Trophoblast cell (in vitro differentiated cells and primary cell): ENCODE measurements at places on chromosomes 1 and 21.

GRCh38 chr1:60133848-60134247, 60.3 kb upstream of the C1orf87 start:
- no peak for DNase-seq

DNA sequence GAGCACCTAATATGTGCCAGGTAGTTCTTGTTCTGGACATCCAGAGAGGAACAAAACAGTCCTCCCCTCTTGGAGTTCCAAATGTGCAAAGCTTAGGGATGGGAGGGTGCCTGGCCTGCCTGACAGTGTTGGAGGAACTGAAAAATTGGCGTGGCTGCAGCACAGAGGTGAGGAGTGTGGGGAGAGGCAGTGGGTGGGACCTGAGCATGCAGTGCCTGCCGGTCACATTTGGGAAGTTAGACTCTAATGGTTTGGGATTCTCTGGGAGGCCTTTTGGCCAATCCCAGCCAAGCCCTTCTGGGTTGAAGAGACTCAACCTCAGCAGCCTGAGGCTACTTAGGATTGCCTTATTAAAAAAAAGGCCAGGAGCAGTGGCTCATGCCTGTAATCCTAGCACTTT, 2.3 kb upstream of the TCEA3 start:
- DNase-seq = peak; percentile 51

- no peak for DNase-seq
These were observed 156.5 kb downstream of the CASZ1 start for GRCh38 chr1:10639775-10640578.

DNA sequence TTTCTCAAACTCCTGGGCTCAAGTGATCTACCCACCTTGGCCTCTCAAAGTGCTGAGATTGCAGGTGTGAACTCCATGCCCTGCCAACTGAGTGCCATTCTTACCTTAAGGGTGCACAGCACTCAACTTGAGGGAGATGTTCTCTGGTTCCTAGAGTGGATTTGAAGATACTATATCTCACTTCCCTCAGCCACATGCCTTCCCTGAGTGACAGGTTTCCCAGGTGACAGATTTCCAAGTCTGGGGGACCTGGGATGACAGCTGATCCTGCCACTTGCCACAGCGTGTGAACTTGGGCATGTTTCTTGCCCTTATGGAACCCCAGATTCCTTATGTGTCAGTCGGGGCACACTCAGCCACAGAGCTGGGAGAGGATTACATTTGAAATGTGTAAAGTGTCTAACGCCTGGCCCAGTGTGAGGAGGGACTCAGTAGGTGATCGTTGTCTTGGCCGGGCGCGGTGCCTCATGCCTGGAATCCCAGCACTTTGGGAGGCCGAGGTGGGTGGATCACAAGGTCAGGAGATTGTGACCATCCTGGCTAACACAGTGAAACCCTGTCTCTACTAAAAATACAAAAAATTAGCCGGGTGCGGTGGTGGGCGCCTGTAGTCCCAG, 29.6 kb upstream of the BTG2 start:
- DNase-seq = no peak

GRCh38 chr1:193013005-193013404, 46.2 kb downstream of the UCHL5 start:
- DNase-seq = peak; percentile 50

DNA sequence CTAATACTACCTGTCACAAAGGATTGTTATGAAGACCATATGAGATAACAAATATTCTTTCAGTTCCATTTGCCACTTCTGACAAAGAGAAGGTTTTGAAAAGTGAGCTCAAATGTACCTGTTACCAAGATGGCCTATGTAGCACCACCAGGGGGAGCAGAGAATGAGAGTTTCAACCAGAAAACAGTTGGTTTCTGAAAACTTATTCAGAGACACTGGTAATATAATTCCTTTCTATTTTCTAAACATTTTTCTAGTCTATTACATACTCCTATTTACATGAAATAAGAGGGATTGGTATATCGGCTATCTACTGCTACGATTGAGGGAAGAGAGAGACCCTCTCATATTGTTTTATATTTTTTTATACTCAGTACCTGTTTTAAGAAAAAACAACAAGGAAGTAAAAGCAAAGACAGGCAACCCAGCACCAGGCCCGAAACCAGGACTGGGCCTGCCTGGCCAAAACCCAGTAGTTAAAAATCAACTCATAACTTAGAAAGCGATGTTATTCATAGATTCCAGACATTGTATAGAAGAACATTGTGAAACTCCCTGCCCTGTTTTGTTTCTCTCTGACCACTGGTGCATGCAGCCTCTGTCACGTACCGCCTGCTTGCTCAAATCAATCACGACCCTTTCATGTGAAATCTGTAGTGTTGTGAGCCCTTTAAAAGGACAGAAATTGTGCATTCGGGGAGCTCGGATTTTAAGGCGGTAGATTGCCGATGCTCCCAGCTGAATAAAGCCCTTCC, 48.3 kb downstream of the IL23R start:
- peak; percentile 32 for DNase-seq
